ENCODE measurements at places on chromosomes 2 and 18. TPM values are rescaled to one million over a fixed set of nuclear protein-coding genes. Genes with fewer than 3 reads are reported as not detected.

- DNase-seq, result peak; percentile 6
Observed at GRCh38 chr18:3211236-3211992, 8.4 kb downstream of the MYOM1 start.

DNA sequence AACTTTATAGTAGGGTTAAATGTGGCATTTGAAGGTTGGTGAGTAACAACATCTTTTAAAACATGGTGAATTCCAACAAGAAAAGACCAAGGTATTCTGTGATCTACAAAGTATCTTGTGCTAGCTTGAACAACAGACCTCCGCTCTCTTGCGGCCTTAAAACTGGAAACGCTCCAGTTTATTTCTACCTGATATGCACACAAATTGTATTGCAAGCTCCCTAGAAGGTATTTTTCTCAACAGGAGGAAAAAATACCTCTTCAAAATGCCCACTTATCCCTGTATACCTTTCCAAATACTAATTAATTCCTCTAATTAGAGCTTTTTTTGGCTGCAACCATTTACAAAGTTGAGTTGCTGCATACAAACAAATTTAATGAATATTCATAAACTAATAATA is 69.5 kb downstream of the KCNH7 start:
- DNase-seq, result no peak

GRCh38 chr2:149119368-149119767 is 80.9 kb downstream of the LYPD6B start:
- no peak for DNase-seq

DNA sequence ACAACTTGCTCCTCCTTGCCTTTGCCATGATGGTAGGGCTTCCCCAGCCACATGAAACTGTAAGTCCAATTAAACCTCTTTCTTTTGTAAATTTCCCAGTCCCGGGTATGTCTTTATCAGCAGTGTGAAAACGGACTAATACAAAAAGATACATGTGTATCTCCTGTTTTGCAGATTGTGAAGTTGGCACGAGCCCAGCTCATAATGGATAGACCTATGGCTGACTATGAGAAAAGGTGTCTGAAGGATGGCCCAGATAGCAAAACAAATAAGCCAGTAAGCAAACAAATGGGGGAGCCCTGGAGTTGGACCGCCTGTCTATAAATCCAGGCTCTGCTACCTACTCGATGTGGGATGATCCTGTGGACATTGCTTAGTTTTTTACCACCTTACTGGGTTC is 15.5 kb upstream of the PRKCE start:
- DNase-seq, result no peak

- peak; percentile 73 for DNase-seq
Observed at GRCh38 chr18:2805970-2806943, 40.5 kb upstream of the EMILIN2 start.

GRCh38 chr18:3903337-3903736 is 453.4 kb downstream of the TGIF1 start:
- DNase-seq, result peak; percentile 98

CDK15 gene
- polyA plus RNA-seq, result 15.7 TPM

LRRTM4 gene
- polyA plus RNA-seq, result not detected

Data from IMR-90 (cell line).